Progenitor cell of endocrine pancreas (in vitro differentiated cells): ENCODE measurements at places on chromosomes 11 and 22.
A peak's percentile ranks its signal among the peaks of the same experiment; 100 is the strongest.

- H3K27me3 ChIP-seq, result no peaks in the 10 kb centered on the region
- peaks cover 7% of the 10 kb centered on the region for H3K4me1 ChIP-seq
- DNase-seq, result no peak
- no peak overlapping the region for H3K4me3 ChIP-seq
- peaks cover under 1% of the 10 kb centered on the region for H3K36me3 ChIP-seq
- H3K27ac ChIP-seq, result no peak overlapping the region
Measured at GRCh38 chr11:14445542-14446530, 53.8 kb downstream of the COPB1 start.

- no peaks in the 10 kb centered on the region for H3K4me1 ChIP-seq
- H3K4me3 ChIP-seq, result no peak overlapping the region
- H3K27me3 ChIP-seq, result peaks cover 42% of the 10 kb centered on the region
- no peak overlapping the region for H3K27ac ChIP-seq
- no peak for DNase-seq
Measured at GRCh38 chr11:128917144-128917724, 25.4 kb downstream of the TP53AIP1 start.

DNA sequence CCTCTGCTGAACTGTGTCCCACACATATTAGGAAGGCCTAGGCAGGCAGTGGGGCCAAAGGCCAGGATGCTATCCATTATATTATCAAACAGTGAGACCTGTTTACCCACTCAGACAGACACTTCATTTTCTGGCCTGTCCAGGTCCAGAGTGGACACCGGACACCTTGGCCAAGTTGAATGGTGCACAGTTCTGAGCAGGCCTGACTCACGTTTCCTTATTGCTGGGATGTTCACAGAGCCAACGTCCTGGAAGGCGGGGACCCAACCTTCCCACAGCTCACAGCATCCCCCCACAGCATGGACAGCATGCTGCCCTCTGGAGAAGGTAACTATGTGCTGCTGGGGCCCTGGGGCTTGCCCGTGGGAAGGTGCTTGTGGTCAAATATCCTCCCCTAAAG, 86.6 kb downstream of the BTBD10 start:
- H3K27ac ChIP-seq, result no peak overlapping the region
- no peaks in the 10 kb centered on the region for H3K27me3 ChIP-seq
- no peaks in the 10 kb centered on the region for H3K36me3 ChIP-seq

GRCh38 chr11:7691759-7692350, 14.4 kb downstream of the OVCH2 start:
- no peaks in the 10 kb centered on the region for H3K36me3 ChIP-seq
- H3K4me3 ChIP-seq, result no peak overlapping the region
- no peak for DNase-seq
- peaks cover 7% of the 10 kb centered on the region for H3K27me3 ChIP-seq
- H3K27ac ChIP-seq, result no peak overlapping the region
- H3K4me1 ChIP-seq, result peaks cover 11% of the 10 kb centered on the region

DNA sequence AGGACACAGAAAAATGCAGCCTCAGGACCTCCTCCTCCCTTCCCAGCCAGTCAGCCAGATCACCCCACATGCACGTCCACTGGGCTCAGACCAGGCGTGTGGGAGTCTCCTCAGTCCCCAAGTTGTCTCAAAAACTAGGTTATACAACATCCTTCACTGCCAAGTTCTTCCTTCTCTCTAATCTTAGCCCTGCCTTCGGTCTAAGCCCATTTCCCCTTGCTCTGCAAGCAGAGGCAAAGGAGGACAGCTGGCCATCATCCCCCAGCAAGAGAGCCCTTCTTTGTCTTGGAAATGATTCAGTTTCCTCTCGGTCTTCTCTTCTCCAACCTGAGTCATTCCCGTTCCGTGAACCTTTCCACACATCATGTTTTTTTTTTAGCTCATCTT, 14.0 kb upstream of the NRGN start:
- no peak overlapping the region for H3K27ac ChIP-seq
- H3K4me1 ChIP-seq, result peaks cover 24% of the 10 kb centered on the region
- H3K4me3 ChIP-seq, result no peak overlapping the region
- H3K27me3 ChIP-seq, result peaks cover 33% of the 10 kb centered on the region
- no peak for DNase-seq
- no peaks in the 10 kb centered on the region for H3K36me3 ChIP-seq

DNA sequence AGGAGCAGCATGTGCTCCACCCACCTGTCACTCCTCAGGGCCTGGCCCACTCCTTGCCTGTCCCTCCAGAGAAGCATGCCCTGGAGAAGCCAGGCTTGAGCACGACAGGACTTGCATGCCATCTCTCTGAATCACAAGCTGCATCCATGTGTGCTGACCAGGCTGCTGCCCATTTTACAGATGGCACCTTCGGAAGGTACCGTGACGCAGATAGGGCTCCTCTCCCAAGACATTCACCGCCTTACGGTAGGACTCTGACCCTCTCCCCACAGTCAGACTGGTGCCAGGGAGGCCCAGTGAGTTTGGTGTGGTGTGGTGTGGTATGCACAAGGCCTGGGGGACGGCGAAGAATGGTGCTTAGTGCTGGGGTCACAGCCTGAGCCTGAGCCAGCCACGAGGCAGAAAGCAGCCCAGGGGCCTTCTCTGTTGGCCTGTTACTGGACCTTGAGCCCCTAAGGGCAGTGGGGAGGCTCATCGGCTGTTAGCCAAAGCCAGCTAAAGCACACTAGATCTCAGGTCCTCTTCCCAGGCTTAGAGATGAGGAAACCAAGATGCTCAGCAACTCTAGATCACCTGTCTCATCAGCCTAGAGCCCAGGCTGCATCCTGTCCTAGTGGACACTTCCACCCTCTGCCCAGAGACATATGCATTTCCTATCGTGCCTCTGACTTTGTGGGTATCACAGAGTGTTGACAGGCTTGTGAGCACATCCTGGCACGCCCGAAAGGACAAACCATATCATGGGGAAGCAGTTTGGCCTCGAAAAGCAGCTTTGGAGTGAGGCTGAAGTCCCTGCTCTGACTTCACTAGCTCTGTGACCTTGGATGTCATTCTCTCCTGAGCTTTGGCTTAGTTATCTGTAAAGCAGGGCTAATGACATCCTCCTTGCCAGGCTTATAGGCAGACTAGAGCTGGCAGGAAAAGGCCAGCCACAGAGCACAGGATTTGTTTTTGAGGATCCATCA, 17.8 kb downstream of the CYB5R2 start:
- DNase-seq, result no peak
- H3K4me1 ChIP-seq, result no peaks in the 10 kb centered on the region

DNA sequence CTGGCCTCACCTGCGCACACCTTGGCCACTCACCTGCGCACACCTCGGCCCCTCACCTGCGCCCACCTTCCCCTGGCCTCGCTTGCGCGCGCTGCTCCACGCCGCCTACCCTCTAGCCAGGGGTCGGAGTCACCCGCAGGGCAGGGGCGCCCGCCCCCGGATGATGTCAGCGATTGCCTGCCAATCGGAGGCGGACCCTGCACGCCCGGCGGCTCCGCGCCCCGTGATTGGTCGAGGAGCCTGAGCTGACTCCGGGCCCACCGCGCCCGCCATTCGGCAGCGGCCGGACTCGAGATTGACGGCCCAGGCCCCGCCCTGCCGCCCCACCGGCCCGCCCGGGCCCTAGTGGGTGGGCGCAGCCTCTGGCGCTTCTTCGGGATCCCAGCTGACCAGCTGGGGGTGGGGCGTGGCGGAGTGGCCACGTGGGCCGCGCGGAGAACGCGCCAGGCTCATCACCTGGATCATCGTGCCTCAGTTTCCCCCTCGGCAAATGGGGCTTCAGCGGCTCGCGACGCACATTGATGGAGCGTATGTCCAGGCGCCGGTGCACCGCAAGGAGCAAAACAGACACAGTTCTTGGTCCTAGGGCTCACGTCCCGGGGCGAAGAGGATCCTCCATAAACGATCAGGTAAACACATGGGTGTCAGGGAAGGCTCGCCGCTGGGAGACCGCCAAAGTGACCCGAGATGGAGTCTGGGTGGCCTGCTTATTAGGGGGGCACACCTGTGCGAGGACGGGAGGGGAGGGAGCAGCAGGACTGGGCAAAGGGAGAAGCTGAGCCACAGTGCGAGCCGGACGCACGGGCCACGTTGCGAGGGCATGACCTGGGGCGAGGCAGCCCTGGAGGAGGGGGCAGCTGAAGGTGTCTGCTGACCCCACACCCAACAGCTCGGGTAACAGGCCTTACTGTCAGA, at the start of gene DHCR7:
Gene DHCR7, minus strand, starts transcription at position 137 of the 915 bp plus-strand sequence. CDS start 3,441 bp downstream, outside the sequence.
- peaks cover 22% of the 10 kb centered on the region for H3K36me3 ChIP-seq
- peaks cover 49% of the 10 kb centered on the region for H3K4me1 ChIP-seq
- H3K27me3 ChIP-seq, result no peaks in the 10 kb centered on the region
- DNase-seq, result peak; percentile 99

GRCh38 chr22:23754980-23755636, 883 bp upstream of the VPREB3 start:
- H3K4me1 ChIP-seq, result peaks cover 4% of the 10 kb centered on the region
- no peak for DNase-seq
- no peaks in the 10 kb centered on the region for H3K36me3 ChIP-seq
- H3K27ac ChIP-seq, result no peak overlapping the region
- H3K27me3 ChIP-seq, result peaks cover under 1% of the 10 kb centered on the region
- no peak overlapping the region for H3K4me3 ChIP-seq
